ENCODE measurements at places on chromosomes 2 and 18.

DNA sequence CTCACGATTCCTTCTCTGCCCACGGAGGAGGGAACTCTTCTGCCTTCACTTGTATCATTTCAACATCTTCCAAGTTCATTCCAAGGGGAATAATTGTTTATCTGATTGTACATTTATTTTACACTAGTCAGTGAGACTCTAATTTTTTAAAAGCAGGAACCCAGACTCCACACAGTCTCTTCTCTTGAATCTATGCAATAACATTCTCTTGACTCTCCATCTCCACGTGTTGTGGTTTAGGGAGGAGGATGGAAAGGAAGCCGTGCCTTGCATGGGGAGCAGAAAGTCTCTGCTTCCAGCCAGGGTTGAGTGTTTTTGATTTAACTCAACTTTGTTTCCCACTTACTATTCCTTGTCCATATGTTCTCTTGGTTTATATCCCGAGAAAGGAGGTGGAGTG lies 131.1 kb upstream of the RIOK3 start:
- DNase-seq = no peak

DNA sequence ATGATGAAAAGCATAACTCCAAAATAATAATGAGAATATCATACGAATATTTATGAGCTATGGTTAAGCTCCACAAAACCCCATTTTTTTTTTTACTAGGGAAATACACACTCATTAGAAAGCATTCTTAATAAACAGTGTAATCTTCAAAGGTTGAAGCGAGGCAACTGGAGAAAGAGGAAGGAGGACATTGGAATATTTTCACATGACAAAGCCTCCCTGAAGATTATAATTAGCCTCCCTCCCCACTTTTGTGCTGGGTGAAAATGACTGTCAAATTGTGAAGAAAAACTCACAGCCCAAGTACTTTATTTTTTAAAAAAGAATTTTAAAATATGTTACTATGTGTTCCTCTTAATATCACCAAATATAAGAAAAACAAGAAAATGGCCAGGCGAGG lies 64.1 kb upstream of the NFU1 start:
- no peak for DNase-seq

GRCh38 chr18:27226556-27227075 lies 41.5 kb upstream of the CHST9 start:
- DNase-seq = no peak

- no peak for DNase-seq
Observed at GRCh38 chr18:28736951-28737350, 560.0 kb upstream of the CDH2 start.

DNA sequence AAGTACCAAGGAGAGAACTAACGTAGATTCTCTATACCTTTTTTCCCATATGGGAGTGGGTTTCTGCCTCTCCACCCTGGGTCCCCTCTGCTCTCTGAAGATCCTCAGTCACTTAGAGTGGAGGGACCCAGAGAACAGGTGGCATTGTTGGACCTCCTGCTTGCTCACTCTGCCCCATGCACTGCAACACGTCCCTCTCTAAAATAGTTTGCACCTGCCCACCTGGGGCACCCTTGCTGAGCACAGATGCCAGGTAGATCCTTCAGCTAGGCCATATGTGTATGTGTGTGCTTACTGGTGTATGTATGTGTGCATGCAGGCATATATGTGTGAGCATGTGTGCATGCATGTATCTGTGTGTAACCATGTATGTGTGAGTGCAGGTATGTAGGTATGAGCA lies 2.2 kb downstream of the IL36RN start:
- DNase-seq = no peak

- DNase-seq = no peak
Observed at GRCh38 chr2:240986787-240987411, 11.5 kb upstream of the SNED1 start.

GRCh38 chr2:215598376-215598975 lies 162.6 kb upstream of the FN1 start:
- no peak for DNase-seq

DNA sequence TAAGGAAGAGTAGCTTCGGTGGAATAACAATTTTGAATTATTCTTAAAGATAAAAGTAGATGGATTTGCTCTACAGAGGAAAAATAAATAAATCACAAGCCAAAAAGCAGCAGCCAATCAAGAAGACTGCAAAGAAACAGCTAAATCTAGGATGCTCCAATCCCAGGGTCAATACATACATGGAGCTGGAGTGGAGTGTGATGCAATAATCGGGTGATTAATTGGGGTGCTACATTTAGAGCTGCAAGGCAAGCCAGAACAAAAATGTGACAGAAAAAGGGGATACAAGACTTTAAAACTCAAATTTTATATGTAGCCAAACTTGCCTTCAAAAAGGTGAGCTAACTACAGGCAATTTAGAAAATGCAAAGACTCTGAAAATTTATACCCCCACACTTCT lies 215.8 kb downstream of the TCF4 start:
- no peak for DNase-seq

GRCh38 chr2:150599889-150600288 lies 112.4 kb upstream of the RND3 start:
- DNase-seq = no peak

DNA sequence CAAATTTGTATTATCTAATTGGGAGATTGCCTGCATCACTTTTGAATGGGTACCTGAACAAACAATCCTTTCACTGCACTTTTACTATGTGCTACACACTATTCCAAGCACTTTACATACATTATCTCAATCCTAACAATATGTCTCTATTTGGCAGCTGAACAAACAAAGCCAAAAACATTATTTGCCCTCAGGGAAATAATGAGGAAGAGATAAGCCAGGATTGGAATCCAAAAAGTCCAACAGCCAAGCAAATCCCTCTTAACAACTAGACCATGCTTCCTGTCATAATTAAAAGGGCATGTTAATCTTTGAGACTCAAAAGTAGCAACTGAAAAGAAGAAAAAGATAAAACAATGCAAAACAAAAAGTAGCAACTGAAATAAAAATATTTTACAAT lies 32.1 kb downstream of the RPRD1A start:
- no peak for DNase-seq

DNA sequence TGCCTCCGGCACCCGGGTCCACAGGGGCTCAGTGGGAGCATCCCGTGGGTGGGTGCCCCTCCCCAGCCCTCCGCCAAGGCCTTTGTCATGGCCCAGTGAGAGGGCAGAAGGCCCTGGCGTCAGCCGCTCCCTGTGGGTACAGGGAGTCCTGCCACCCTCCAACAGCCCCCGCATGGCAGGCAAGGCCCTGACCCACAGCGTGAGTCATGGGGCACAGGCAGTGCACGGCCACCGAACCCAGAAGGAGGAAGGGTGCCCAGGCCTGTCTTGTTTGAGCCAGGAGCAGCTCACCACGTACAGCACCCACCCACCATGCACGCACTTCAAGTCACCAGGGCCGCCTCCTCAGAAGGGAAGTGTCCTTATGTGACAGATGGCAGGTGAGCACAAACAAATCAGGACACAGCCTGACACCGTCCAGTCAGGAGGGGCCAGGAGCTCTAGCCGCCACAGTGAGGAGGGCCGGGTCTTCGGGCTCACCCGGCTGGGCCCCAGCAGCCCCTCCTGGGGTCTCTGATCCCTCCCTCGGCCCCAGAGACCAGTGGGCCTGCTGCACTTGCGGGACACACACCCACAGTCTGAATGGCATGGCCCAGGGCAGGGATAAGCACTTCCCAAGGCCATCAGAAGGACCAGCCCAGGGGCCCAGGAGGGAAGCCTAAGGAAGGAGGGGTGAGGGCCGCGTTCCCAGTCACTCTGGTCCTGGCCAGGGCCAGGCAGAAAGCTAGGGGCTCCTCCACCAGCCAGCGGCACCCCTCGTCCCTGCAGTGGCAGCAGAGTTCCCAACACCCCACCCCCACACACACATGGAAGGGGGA lies 25.8 kb downstream of the BIN1 start:
- no peak for DNase-seq

DNA sequence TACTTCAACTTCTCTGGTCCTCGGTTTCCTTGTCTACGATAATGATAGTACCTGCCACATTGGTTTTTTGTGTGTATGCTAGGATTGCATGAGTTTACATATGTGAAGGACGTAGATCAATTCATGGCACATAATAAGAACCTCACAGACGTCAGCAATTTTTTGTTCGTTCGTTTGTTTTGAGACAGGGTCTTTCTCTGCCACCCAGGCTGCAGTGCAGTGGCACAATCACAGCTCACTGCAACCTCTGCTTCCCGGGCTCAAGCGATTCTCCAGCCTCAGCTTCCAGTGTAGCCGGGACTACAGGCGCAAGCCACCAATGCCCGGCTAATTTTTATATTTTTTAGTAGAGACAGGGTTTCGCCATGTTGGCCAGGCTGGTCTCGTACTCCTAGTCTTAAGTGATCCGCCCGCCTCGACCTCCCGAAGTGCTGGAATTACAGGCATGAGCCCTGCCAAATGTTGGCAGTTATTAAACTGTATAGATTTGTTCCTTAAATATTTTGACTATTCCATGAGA lies 756 bp upstream of the SLC35F5 start:
- no peak for DNase-seq

DNA sequence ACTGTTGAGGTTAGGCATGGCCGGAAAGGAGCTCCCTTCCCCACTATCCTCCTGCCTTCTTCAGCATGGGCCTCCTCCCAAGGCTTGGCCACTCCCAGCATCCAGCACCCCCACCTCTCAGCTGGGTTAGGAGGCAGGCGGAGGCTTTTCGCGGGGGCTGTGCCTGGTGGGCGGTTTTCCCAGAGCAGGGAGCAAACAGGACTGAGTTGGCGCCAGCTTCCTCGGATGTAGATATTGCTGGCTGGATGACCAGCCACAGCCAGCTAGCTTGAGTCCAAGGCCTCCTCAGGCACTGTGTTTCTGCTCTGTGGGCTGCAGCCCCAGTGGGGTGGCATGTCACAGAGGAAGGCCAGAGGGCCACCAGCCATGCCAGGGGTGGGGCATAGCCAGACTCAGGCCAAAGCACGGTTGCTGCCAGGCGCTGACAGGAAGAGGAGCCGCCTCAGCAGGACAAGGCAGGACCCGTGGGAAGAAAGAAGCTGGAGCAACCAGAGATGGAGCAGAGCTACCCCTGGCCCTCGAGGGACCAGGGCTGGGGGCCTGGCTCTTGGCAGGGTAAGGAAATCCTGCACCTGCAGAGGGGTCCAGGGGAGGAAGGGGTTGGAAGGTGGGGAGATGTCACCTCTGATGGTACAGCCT lies at the start of gene TCF23:
Gene TCF23, plus strand, starts transcription at position 204 of the 639 bp plus-strand sequence. Its CDS starts 130 bp downstream, at position 334.
- no peak for DNase-seq

DNA sequence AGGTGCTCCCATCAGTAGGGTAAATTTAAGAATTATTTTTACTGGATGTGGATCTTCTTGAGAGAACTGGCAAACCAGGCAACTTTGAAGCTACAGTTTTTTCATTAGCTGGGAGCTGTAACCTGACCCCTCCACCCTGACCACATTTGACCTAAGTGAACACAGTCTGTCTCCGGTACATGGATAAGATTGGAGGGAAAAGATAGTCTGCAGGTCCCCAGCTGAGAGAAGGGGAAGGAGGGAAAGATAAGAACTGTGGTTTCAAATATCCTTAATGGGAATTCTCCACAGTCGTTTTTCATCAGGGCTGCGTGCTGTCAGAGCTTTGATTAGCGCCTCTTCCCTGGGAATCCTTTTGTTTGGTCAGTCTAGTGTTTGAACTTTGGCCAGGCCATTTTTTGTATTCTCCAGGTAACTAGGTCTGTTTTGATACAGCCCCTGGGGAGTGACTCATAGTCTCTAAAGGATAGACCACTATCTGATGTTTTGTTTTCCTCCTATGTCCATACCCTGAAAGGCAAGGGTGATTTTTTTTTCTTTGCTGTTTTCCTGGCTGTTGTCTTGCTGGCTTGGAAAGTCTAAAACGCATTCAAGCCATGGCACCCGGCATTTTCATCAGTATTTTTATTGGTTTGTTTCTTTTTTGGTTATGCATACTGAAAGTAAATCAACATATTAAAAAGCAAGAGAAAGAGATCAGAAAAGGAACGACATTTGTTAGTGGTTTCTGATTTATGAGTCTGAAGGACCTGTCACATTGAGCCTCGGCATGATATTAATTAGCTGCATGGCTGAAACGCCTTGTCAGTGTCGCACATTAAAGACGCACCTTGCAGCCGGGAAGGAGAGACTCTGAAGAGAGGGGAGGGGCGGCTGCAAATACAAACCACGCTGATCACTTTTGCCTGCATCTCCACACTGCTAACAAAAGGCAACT lies 183.4 kb upstream of the FN1 start:
- DNase-seq = no peak

DNA sequence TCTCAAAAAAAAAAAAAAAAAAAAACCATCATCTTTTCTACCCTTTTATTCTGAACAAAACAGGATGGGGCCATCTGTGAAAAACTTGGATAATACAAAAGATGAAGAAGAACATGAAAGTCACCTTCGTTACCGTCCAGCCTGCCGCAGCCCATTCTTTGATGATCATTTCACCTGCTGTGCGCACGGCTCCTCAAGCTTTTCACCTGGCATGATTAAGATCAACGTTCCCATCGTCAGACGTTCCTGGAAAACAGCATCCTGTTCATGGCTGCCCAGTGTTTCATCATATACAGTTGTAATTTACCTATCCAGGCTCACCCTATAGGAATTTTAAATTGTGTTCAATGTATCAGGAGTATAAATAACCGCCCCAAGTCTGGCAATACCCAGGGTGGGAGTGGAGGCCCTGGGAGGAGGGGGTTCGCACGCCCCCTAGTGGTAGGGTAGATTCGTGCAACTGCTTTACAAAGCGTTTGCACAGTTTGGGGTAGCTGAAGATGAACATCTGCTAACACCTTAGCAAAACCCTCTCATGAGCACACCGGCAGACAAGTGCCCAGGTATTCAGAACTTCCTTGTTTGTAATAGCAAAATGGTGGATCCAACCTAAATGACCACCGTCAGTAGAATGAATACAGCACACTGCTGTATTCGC lies 49.0 kb upstream of the GLI2 start:
- no peak for DNase-seq

- no peak for DNase-seq
Observed at GRCh38 chr2:36663851-36664695, 32.4 kb upstream of the VIT start.

GRCh38 chr2:33617989-33618388 lies 18.9 kb upstream of the FAM98A start:
- DNase-seq = no peak

GRCh38 chr2:230847883-230848388 lies 16.8 kb upstream of the ITM2C start:
- DNase-seq = peak; percentile 85

- no peak for DNase-seq
Observed at GRCh38 chr2:3654531-3655225, 3.3 kb upstream of the ALLC start.

GRCh38 chr2:227671170-227671905 lies 4.7 kb downstream of the SCYGR5 start:
- no peak for DNase-seq

DNA sequence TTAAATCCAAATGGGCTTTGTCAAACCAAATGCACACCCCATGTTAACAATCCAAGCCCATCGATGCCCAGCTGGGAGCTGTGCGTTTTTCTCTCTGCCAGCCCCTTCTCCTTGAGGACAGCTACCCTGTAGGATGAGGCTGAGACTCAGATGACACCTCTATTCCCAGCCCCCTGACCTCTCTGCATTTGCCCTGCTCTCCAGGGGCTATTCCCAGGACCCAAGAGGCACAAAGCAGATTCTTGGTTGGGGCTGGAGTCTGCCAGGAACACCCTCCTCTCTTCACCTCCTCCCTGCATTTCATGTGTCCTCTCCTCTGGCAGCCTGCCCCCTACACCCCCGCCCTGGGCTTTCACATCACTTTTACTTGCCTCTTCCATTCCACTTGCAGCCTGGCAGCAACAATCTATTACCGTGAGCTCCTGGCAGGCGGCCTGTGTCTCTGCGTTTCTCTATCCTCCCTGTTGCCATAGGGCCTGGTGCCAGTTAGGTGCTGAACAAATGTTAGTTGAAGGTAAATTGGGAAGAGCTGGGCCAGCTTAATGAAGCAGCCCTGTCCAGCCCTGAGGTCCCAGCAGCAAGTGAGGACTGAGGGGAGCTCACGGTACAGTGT lies 51.8 kb downstream of the ADD2 start:
- no peak for DNase-seq
